ENCODE measurements at places on chromosomes 16 and 17.

- H3K27ac ChIP-seq, result peak overlapping the region; percentile 85
- peaks cover 53% of the 10 kb centered on the region for H3K36me3 ChIP-seq
- H3K4me3 ChIP-seq, result peak overlapping the region; percentile 44
- H3K4me1 ChIP-seq, result peaks cover 39% of the 10 kb centered on the region
Measured at GRCh38 chr16:89764711-89765201, 43.4 kb downstream of the ZNF276 start.

GRCh38 chr17:41910701-41911391 is 7.9 kb downstream of the ACLY start:
- H3K4me1 ChIP-seq, result peaks cover 20% of the 10 kb centered on the region
- no peak overlapping the region for H3K4me3 ChIP-seq
- H3K27ac ChIP-seq, result no peak overlapping the region
- no peaks in the 10 kb centered on the region for H3K27me3 ChIP-seq
- peaks cover 66% of the 10 kb centered on the region for H3K36me3 ChIP-seq

GRCh38 chr16:63943566-63943965 is 1178.3 kb downstream of the CDH11 start:
- H3K27ac ChIP-seq, result no peak overlapping the region
- no peaks in the 10 kb centered on the region for H3K27me3 ChIP-seq
- no peaks in the 10 kb centered on the region for H3K4me1 ChIP-seq

- no peaks in the 10 kb centered on the region for H3K27me3 ChIP-seq
- DNase-seq, result no peak
- H3K4me1 ChIP-seq, result no peaks in the 10 kb centered on the region
Measured at GRCh38 chr16:47058295-47059086, 85.0 kb upstream of the DNAJA2 start.

GRCh38 chr17:2239882-2240430 is 63.6 kb downstream of the SMG6 start:
- peak; percentile 34 for DNase-seq
- H3K4me1 ChIP-seq, result peaks cover 70% of the 10 kb centered on the region
- H3K27me3 ChIP-seq, result no peaks in the 10 kb centered on the region
- H3K27ac ChIP-seq, result peak overlapping the region; percentile 81
- H3K36me3 ChIP-seq, result peaks cover 70% of the 10 kb centered on the region
- no peak overlapping the region for H3K4me3 ChIP-seq

GRCh38 chr16:19706846-19707245 is 11.2 kb downstream of the KNOP1 start:
- no peak overlapping the region for H3K4me3 ChIP-seq
- no peak overlapping the region for H3K27ac ChIP-seq
- H3K27me3 ChIP-seq, result no peaks in the 10 kb centered on the region
- DNase-seq, result no peak

DNA sequence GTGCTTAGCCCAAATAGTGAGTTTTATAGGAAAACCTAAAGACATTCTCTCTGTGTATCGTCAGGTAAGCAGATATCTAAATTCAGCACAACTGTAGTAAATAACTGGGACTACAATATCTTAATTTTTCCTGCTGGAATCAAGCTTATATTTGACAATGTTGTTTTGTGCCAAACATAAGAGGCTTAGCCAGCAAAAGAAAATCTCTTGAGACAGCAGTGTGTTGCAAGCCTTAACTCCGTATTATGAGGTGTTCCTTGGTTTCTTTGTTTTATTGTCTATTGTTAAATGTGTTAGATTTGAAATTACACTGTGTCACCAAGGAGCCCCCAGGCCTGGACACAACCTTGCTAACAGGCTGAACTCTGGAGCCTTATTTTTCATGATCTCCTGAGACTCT is 1570.6 kb upstream of the GOT2 start:
- no peak for DNase-seq
- no peak overlapping the region for H3K4me3 ChIP-seq
- no peaks in the 10 kb centered on the region for H3K36me3 ChIP-seq
- no peak overlapping the region for H3K27ac ChIP-seq
- H3K4me1 ChIP-seq, result no peaks in the 10 kb centered on the region

DNA sequence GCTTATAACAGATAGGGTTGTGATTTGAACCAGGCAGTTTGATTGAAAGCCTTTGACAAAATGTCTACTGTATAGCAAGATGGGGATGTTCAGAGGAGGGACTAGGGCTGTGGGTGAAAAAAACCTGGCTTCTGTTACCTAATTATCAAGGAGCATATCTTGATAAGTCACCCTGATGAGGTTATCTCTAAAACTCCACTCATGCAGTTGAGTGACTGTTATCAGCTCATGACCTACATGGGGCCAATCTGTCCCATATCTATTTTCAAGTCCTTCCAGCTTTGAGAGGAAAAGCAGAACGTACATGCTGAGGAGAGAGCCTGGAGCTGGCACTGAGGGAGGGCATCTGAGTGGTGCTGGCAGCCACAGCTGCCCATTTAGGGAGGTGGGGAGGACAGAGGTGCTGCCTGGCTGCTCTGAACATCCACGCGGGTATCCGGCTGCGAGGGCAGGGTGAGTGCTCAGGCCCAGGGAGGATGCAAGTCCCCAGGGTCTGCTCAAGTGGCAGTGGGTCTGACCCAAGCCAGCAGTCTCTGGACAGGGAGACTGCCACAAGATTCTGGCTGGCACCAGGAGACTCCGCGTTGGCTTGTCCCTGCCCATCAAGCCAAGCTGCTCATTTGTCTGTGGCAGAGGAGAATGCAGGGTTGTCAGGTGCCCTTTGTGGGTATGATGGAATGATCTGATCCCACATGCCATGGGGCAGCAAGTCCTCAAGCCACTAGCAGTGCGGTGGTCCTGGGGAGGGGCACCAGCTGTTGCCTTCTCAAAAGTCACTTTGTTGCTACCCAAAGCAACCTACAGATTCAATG is 29.2 kb downstream of the ATPAF2 start:
- H3K27me3 ChIP-seq, result no peaks in the 10 kb centered on the region
- DNase-seq, result no peak
- H3K4me3 ChIP-seq, result no peak overlapping the region
- no peak overlapping the region for H3K27ac ChIP-seq
- H3K36me3 ChIP-seq, result peaks cover 4% of the 10 kb centered on the region
- no peaks in the 10 kb centered on the region for H3K4me1 ChIP-seq

DNA sequence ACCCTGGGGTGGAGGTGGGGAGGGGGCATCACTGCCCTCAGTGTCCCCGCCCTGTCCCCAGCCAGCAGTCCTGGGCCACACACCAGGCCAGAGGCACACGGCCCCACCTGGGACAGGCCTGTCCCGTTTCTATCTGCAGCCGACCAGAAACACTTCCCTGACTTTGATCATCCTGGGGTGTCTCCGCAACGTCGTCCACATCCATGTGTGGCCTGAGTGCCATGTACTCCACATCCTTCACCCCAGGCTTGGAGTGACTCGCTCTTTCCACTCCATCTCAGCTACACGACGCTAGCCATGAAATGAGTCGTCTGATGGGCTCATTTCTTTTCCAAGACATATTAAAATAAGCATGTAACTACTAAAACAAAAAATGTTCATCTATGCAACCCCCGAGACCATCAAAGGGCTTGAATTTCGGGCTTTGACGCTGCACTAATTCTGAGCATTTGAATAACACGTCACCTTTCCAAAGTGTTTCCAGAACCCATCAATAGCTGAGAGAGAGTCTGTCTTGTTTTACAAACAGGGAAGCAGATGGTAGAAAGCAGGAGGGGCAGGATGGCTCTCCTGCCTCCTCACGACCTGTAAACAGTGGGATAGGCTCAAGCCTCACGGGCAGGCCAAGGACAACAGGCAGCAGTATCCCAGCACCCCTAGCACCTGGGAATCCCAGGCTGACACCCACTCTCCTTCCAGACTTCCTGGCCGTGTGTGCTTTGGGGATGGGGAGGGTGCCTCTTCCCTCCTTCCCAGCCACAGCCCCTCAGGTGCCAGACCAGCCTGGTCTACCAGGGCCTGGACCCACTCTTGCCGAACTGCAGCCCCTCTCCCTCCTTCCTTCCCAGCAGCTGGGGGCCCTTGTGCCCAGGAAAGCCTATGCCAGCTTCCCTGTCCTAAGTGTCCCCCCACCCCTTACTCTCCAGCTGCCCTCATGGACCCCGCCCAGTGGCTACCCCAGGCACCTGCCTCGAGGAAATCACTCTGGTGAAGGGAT is 20.0 kb upstream of the RASD1 start:
- no peak for DNase-seq
- no peaks in the 10 kb centered on the region for H3K27me3 ChIP-seq
- no peaks in the 10 kb centered on the region for H3K36me3 ChIP-seq
- no peaks in the 10 kb centered on the region for H3K4me1 ChIP-seq
- no peak overlapping the region for H3K4me3 ChIP-seq

- no peak overlapping the region for H3K4me3 ChIP-seq
- no peak for DNase-seq
- H3K27me3 ChIP-seq, result no peaks in the 10 kb centered on the region
- peaks cover 44% of the 10 kb centered on the region for H3K4me1 ChIP-seq
- no peaks in the 10 kb centered on the region for H3K36me3 ChIP-seq
Measured at GRCh38 chr16:81714583-81714982, 64.5 kb upstream of the PLCG2 start.

DNA sequence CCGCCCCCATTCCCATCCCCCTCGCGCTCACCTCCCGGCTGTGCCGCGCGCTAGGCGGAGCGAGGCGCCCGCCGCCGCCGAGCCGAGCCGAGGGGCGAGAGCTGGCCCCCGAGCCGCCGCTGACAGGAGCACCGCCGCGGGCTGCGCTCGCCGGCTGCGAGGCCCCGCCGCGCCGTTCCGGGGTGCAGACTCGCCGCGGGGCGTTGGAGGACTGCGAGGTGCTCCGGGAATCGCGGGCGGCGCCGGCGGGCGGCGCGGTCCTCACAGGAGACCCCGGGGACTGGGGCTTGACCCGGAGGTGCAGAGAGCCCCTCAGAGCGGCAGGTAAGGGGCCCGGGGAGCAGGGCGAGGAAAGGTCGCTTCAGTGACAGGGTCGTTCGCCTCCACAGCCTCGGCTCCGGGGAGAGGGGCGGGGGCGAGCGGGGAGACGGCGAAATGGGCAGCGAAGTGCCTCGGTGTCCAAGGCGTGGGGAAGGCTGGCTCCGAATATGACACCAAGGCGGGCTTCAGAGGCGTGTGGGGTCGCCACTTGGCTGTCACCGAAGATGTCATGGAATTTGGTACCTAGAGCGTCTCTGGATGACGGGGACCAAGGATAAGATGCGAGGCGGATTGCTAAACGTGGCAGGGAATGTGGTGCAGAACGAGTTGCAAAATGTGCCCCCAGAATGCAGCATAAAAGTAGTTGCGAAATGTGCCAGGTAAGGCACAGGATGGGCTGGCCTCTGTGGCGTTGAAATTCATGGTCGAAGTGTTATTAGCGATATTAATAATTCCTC is 580 bp downstream of the TANC2 start:
- peak overlapping the region; percentile 74 for H3K4me3 ChIP-seq
- H3K27ac ChIP-seq, result no peak overlapping the region
- peak; percentile 68 for DNase-seq
- peaks cover 27% of the 10 kb centered on the region for H3K4me1 ChIP-seq
- H3K27me3 ChIP-seq, result peaks cover 57% of the 10 kb centered on the region
- no peaks in the 10 kb centered on the region for H3K36me3 ChIP-seq

DNA sequence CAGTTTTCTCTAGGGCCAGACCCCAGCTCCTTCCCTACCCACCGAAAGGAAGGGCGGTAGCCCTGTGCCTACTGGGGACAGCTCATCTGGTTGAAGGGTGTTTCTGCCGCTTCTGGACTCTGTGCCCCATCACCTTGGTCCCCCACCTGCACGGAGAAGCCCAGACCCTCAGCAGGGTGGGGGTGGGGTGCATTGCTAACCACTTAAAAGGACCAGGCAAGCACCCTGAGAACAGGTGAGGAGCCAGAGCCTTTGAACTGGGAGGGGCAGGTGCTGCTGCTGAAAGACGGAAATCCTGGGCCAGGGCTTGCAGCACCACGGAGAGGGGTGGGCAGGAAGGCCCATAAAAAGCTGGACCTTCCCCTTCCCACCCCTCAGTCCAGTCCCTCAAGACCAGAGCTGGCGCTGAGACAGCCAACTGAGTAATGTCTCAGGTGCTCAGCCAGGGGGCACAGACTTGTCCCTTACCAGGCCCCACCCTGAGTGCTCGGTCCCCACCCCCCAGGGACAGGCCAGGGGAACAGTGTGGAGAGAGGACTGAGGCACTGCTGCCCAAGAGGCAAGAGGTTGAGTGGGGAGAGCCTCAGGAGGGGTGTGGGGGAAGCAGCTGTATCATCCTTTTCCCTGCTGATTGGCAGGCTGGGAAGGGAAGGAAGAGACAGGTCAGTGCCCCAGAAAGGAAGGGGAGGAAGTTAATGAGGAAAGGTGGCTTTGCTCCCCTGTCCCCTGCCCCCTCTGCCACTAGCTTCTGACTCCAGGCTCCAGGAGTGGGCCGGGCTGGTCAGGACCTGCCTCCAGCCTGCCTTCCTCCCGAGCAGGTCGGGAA is 10.9 kb upstream of the SP2 start:
- H3K27ac ChIP-seq, result peak overlapping the region; percentile 65
- H3K27me3 ChIP-seq, result peaks cover 39% of the 10 kb centered on the region
- no peaks in the 10 kb centered on the region for H3K36me3 ChIP-seq
- H3K4me3 ChIP-seq, result no peak overlapping the region
- peak; percentile 56 for DNase-seq
- H3K4me1 ChIP-seq, result peaks cover 47% of the 10 kb centered on the region

- peaks cover 34% of the 10 kb centered on the region for H3K27me3 ChIP-seq
- H3K27ac ChIP-seq, result no peak overlapping the region
- H3K4me1 ChIP-seq, result peaks cover 63% of the 10 kb centered on the region
- no peak overlapping the region for H3K4me3 ChIP-seq
- H3K36me3 ChIP-seq, result no peaks in the 10 kb centered on the region
- DNase-seq, result peak; percentile 16
Measured at GRCh38 chr16:50695017-50696000, 1.9 kb downstream of the NOD2 start.

DNA sequence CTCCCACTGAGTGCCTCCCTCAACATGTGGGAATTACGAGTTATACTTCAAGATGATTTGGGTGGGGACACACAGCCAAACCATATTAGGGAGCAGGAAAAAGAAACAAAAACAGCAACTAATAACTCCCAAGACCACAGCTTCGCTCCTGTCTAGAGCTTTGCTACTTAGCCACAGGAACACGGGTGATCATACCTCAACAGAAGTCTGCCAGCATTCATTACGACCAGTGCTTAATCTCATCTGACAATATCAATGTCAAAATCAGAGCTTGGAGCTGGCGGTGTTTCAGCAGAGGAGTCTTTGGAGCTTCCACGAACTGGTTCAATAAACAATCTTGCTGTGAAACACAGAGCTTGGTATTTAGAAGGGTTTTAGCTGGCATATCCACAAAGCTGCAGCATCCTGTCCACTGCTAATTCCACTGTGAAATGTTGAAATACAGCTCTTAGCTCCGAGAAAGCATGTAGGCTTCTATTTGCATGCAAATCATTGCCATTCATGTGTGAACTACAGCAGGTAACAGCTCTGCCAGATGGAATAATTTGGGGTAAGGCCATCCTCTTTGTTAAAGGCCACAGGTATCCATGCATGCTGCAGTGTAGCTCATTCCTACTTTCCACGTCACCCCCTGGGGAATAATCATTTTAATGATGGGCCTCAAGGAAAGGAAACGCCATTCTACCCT is 128.4 kb upstream of the GOT2 start:
- no peak overlapping the region for H3K27ac ChIP-seq
- H3K4me1 ChIP-seq, result no peaks in the 10 kb centered on the region
- DNase-seq, result no peak
- H3K36me3 ChIP-seq, result no peaks in the 10 kb centered on the region
- H3K4me3 ChIP-seq, result no peak overlapping the region
- H3K27me3 ChIP-seq, result no peaks in the 10 kb centered on the region

GRCh38 chr17:82097184-82097918 is 685 bp downstream of the FASN start:
- peaks cover 19% of the 10 kb centered on the region for H3K4me1 ChIP-seq
- peak overlapping the region; percentile 74 for H3K4me3 ChIP-seq
- peaks cover 13% of the 10 kb centered on the region for H3K36me3 ChIP-seq
- no peaks in the 10 kb centered on the region for H3K27me3 ChIP-seq
